Left lung (tissue), 14 donors: ENCODE measurements at places on chromosomes 5 and 9.

DNA sequence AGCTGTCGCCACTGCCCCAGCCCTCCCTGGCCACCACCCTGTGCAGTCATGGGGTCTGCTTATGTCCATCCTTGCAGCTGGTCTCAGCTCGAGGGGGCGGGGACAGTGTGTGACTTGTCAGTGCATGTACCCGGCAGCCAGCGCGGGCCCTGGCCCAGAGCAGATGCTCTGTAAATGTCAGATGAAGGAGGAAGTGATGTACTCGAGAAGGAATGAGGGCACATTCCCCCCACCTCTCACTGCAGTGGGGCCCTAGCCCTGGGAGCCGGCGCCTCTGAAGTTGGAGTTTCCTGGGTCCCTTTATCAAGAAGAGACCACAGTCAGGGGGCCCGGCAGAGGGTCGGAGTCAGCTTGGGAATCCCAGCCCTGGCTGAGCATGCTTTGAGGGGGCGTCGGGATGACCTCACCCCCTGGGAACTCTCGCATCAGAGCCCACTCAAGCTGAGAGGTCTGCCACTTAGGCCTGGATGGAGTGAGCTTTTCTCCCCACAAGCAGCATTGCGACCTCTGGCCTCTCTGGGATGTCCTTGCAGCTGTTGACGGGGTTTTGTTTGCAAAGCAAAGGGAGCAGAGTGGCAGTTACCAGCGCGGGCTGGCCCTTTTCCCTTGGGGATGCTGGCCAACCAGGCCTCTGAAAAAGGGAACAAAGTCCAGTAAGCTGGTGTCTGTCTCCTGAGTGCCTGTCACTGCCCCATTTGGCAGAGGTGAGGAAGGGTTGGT is 19.0 kb downstream of the NEURL1B start:
- no peaks in the 10 kb centered on the region for H3K27me3 ChIP-seq
- H3K4me3 ChIP-seq = no peak overlapping the region
- H3K4me1 ChIP-seq = peaks cover 44% of the 10 kb centered on the region

- no peak overlapping the region for H3K4me3 ChIP-seq
- H3K27me3 ChIP-seq = no peaks in the 10 kb centered on the region
- H3K27ac ChIP-seq = no peak overlapping the region
- DNase-seq = no peak
- H3K36me3 ChIP-seq = no peaks in the 10 kb centered on the region
Measured at GRCh38 chr5:23445573-23445972, 61.8 kb upstream of the PRDM9 start.

DNA sequence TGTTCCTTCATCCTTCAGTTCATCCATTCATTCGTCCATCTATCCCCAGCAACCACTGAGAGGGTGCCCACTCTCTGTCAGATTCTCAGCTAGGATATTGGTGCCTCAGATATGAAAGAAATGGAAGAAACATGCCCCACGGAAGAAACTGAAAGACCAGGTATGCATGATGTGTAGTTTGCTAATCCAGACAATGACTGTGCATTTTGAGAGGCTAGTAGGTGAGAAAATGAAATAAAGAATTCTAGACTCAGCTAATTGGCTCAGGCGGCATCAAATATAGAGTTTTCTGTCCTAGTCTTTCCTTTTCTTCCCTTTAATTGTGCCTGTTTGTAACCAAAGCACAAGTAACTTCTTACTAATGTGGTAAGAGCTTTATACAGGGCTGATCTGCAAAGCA is 104.7 kb downstream of the PDZD2 start:
- DNase-seq = no peak
- H3K27ac ChIP-seq = no peak overlapping the region
- H3K4me3 ChIP-seq = no peak overlapping the region
- no peaks in the 10 kb centered on the region for H3K4me1 ChIP-seq

- peaks cover 95% of the 10 kb centered on the region for H3K4me1 ChIP-seq
- no peak for DNase-seq
- H3K27ac ChIP-seq = no peak overlapping the region
- H3K4me3 ChIP-seq = no peak overlapping the region
- no peaks in the 10 kb centered on the region for H3K36me3 ChIP-seq
- H3K27me3 ChIP-seq = no peaks in the 10 kb centered on the region
Measured at GRCh38 chr9:97990259-97990658, 7.1 kb downstream of the ANP32B start.

DNA sequence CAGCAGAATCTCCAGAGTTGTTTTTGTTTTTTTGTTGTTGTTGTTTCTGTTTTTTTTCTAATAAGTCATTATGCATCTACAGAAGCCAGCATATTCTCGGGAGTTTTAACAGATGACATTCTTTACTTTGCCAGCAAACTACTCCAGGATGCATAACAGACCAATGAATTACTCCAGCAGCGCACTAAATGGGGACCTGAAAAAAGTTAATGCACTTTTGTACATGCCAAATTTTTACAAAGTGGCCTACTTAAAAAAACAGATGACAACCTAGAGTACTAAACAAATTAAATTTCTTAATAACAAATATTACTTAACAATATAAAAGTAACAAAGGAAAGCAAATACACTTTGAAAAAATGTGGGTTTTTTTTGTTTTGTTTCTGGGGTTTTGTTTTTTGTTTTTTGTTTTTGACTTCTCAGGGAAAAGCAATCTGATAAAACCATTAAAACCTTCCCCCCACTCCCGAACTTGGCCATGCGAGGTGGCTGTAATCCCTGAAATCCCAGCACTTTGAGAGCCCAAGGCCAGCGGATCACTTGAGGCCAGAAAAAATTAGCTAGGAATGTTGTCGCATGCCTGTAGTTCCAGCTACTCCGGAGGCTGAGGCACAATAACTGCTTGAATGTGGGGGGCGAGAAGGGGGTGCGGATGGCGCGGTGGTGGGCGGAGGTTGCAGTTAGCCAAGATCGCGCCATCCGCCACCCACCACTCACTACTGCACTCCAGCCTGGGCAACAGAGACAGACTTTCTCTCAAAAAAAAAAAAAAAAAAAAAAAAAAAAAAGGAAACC is 352.4 kb downstream of the CETN3 start:
- H3K4me3 ChIP-seq = no peak overlapping the region
- no peak for DNase-seq
- H3K36me3 ChIP-seq = no peaks in the 10 kb centered on the region
- no peaks in the 10 kb centered on the region for H3K4me1 ChIP-seq

DNA sequence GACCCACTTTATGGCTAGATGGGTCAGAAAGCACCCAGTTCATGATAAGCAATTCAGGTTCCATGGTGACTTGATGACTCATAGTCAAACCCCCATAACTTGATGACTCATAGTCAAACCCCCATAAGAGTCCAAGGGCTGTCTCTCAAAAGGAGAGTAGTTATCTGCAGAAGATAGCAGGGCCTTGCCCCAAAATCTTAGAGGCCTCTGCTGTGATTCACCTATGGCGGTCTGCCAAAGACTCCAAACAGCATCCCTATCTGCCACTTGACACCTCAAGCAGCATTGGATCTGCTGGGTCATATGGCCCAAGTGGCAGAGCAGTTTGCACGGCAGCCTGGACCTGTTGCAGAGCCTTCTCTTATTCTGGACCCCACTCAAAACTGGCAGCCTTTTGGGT is 395.2 kb upstream of the KIF2A start:
- no peak for DNase-seq
- no peak overlapping the region for H3K27ac ChIP-seq
- no peaks in the 10 kb centered on the region for H3K27me3 ChIP-seq
- no peaks in the 10 kb centered on the region for H3K36me3 ChIP-seq
- H3K4me3 ChIP-seq = no peak overlapping the region

DNA sequence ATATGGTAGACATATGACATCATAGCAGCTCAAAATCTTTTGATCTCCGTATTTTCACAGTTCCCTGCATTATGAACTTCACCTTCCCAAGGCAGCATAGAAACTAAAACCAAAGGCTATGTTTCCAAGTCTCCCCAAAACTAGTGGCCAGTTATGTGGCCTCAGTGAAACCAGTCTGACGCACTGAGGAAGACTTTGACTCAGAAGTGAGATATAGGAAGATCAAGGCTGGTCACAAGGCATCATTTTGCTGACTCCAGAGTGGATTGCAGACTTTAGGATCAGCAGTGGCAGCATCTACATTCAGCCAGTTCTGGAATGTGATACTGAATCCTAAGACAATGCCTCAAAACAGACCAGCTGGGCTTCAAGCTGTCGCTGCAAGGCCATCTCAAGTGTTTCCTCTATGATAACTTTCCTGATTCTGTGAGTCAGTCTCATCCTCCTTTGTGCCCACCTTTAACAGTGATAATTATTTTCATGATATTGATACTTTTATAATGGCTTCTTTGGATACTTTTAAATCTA is 34.4 kb upstream of the ELL2 start:
- H3K27me3 ChIP-seq = no peaks in the 10 kb centered on the region
- H3K36me3 ChIP-seq = no peaks in the 10 kb centered on the region
- no peak for DNase-seq
- no peaks in the 10 kb centered on the region for H3K4me1 ChIP-seq
- no peak overlapping the region for H3K27ac ChIP-seq
- H3K4me3 ChIP-seq = no peak overlapping the region

GRCh38 chr5:167458412-167458811 is 833.0 kb upstream of the WWC1 start:
- DNase-seq = no peak
- no peak overlapping the region for H3K4me3 ChIP-seq
- H3K4me1 ChIP-seq = no peaks in the 10 kb centered on the region
- no peak overlapping the region for H3K27ac ChIP-seq
- H3K36me3 ChIP-seq = no peaks in the 10 kb centered on the region
- H3K27me3 ChIP-seq = no peaks in the 10 kb centered on the region

- no peaks in the 10 kb centered on the region for H3K4me1 ChIP-seq
- no peaks in the 10 kb centered on the region for H3K36me3 ChIP-seq
- no peak overlapping the region for H3K27ac ChIP-seq
- DNase-seq = no peak
Measured at GRCh38 chr5:129960831-129961230, 56.6 kb downstream of the CHSY3 start.

DNA sequence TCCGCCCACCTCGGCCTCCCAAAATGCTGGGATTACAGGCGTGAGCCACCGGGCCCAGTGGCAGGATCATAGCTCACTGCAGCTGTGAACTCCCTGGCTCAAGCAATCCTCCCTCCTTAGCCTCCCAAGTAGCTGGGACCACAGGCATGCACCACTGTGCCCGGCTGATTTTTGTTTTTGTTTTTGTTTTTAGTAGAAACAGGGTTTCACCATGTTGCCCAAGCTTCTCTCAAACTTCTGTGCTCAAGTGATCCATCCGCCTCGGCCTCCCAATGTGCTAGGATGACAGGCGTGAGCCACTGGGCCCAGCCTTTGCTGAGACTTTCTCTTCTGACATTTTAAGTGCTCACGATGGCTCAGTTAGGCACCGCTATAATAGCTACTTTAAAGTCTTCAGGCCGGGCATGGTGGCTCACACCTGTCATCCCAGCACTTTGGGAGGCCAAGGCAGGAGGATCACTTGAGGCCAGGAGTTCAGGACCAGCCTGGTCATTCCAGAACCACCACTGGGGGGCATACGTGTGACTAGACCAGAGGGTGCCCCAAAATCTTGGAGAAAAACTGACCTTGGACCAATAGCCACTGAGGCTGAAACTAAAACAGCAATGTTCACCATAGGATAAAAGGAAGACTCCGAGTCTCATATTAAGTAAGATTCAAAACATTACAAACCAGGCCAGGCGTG is 3.1 kb upstream of the ENTPD8 start:
- H3K27ac ChIP-seq = no peak overlapping the region
- H3K4me3 ChIP-seq = no peak overlapping the region
- H3K4me1 ChIP-seq = peaks cover 15% of the 10 kb centered on the region
- no peak for DNase-seq
- H3K27me3 ChIP-seq = peaks cover 4% of the 10 kb centered on the region

GRCh38 chr5:65252977-65253376 is 228.7 kb downstream of the ADAMTS6 start:
- DNase-seq = peak; percentile 72
- no peaks in the 10 kb centered on the region for H3K27me3 ChIP-seq
- H3K4me1 ChIP-seq = no peaks in the 10 kb centered on the region
- H3K4me3 ChIP-seq = no peak overlapping the region

DNA sequence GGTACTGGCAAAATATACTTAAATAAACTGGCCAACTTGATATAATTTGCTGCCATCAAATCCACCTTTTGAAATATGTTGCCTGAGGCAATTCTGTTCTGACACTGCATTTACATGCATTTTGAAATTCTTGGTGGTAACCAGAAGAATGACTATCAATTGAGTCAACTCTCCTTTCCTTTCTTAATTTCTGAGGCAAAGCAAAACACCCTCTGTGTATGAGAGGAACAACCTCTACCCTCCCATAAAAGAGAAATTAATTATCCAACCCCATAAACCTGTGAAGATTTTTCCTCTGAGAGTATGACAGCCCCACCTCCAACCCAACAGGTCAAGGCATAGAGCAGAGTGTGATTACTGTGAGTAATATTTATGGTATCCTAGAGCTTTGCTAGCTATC is 286.8 kb downstream of the NR2F1-AS1 start:
- no peak overlapping the region for H3K4me3 ChIP-seq
- H3K27ac ChIP-seq = no peak overlapping the region
- no peak for DNase-seq
- no peaks in the 10 kb centered on the region for H3K36me3 ChIP-seq
- H3K4me1 ChIP-seq = no peaks in the 10 kb centered on the region

GRCh38 chr5:158637039-158637438 is 462.7 kb downstream of the EBF1 start:
- no peak overlapping the region for H3K4me3 ChIP-seq
- H3K4me1 ChIP-seq = no peaks in the 10 kb centered on the region
- no peak overlapping the region for H3K27ac ChIP-seq
- no peaks in the 10 kb centered on the region for H3K36me3 ChIP-seq
- no peaks in the 10 kb centered on the region for H3K27me3 ChIP-seq

DNA sequence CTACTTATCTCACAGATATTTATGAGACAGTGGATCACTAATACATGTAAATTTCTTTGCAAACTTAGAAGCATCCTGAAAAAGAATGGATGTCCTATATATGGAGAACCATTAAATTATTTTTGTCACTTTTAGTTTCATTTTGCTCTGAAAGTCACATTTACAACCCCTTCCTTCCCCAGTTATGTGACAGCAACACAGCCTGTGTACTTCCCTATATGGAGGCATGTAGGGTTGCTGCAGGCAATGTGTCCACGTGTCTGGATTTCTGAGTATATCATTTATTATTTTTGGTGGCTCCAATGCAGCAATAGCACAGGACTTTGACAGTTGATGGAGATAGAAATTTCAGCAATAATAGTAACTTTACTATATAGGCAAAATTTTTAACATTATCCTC is 156.4 kb downstream of the ST8SIA4 start:
- H3K4me3 ChIP-seq = no peak overlapping the region
- H3K27ac ChIP-seq = no peak overlapping the region
- no peak for DNase-seq
- no peaks in the 10 kb centered on the region for H3K4me1 ChIP-seq
- no peaks in the 10 kb centered on the region for H3K27me3 ChIP-seq
- H3K36me3 ChIP-seq = no peaks in the 10 kb centered on the region

GRCh38 chr5:77983482-77984199 is 207.5 kb upstream of the TBCA start:
- no peak overlapping the region for H3K27ac ChIP-seq
- no peak for DNase-seq
- no peaks in the 10 kb centered on the region for H3K27me3 ChIP-seq
- H3K4me3 ChIP-seq = no peak overlapping the region
- H3K4me1 ChIP-seq = no peaks in the 10 kb centered on the region

DNA sequence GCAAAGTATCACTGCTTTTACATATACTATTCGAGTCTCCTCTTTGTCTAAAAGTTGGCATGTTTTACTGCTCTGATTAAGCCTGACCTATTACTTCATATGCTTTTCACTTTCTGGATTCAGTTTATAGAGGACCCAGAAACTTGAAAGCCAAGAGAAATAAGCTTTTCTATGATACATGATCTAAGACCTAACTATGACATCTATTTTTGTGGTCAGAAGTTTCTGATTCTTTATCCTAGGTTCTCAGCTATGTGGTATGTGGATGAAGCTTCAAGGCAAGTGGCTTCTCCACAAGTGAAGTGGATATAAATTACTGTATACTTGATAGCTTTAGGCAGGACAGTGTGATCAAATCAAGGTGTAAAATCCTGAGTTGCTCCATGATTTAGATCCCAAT is 6.3 kb downstream of the EDIL3 start:
- no peaks in the 10 kb centered on the region for H3K4me1 ChIP-seq
- no peak overlapping the region for H3K4me3 ChIP-seq
- H3K27me3 ChIP-seq = peaks cover 38% of the 10 kb centered on the region
- no peak overlapping the region for H3K27ac ChIP-seq
